NB4 (cell line): ENCODE measurements at places on chromosomes 2 and 18.

- peak; percentile 96 for DNase-seq
Measured at GRCh38 chr2:112881217-112881985, 29.6 kb upstream of the IL37 start.

- DNase-seq = no peak
Measured at GRCh38 chr18:47821314-47821713, 109.1 kb downstream of the SMAD2 start.

- DNase-seq = no peak
Measured at GRCh38 chr2:239255218-239255617, 145.6 kb downstream of the HDAC4 start.

GRCh38 chr18:49866680-49867079 lies 53.3 kb upstream of the ACAA2 start:
- DNase-seq = no peak

DNA sequence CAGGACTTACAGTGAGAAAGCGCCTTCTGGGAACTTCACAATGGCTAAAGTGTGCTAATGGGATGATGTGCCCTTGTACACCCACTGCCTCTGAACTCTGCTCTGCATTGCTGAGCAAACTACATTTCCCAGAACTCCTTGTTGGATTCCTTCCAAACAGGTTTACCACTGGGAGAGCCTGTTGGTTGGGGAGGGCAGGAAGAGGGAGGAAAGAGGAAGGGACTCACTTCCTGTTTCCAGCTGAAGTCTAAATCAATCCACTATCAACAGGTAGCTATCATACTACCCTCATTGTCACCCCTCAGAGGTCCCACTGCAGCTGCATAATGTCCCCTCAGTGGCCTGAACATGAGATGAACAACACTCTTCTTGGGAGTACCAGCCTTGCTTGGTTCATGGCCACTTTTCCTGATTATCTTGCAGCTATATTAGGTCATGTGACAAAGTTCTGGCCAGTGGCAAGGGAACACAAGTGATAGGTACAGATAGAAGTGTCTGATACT lies 109.7 kb downstream of the MSH2 start:
- peak; percentile 42 for DNase-seq

DNA sequence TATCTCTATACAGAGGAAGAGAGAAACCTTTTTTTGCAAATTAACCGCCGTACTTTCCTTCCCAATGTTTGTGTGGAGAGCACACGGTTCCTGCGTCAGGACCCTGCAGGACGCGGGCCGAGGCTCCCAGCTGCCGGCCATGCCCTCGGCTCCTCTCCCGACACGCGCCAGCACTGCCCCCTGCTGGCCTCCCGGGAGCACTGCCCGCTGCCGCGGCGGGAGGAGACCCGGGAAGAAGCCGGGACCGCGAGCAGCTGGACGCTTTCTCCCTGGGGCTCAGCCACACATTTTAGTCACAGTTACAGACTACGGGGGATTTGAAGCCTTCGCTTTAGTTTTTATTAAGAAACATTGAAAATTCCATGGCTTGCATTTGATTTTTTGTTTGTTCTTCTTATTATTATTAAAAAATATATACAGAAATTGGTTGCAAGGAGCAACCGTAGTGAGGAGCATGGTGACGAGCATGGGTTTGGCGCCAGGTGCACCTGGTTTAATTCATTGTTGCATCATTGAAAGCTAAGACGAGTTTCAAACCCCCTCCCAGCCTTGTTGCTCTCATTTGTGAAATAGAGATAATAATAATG lies 401.2 kb downstream of the GALR1 start:
- DNase-seq = peak; percentile 76

- DNase-seq = no peak
Measured at GRCh38 chr2:202101026-202101579, 28.0 kb downstream of the KIAA2012 start.

GRCh38 chr18:10386956-10387355 lies 67.5 kb upstream of the APCDD1 start:
- no peak for DNase-seq

DNA sequence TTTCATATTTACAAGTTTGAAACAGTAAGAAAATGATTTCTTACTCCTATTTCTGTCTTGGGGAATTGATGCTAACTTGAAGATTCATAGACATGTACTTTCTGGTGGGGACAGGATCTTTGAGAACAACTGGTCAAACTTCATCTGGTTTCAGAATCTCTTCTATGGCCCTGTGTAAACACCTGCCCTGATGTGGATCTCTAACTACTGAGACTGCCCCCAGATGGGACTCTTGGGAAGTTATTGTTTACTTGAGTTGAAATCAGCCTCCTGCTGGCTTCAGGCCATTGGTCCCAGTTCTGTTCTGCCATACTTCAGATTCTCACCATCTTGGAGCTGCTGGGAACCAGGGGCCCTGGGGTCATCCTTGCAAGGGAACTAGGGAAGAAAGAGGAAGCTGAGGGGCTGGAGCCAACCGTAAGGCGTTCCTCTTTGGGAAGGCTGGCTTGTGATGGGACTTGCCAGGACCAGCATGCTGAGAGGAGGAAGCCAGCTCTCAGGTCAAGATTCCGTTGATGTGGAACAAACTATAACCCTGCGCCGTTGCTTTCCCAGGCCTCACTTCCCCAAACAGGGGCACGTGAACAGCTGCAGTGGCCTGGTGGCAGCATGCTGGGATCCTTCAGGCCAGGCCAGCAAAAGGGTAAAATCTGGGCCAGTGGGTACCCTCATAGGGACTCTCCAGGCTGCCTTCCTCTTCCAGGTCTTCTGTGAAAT lies 135.5 kb upstream of the CXCR4 start:
- DNase-seq = no peak

GRCh38 chr18:35159782-35160181 lies 81.1 kb upstream of the ZNF397 start:
- DNase-seq = peak; percentile 21

DNA sequence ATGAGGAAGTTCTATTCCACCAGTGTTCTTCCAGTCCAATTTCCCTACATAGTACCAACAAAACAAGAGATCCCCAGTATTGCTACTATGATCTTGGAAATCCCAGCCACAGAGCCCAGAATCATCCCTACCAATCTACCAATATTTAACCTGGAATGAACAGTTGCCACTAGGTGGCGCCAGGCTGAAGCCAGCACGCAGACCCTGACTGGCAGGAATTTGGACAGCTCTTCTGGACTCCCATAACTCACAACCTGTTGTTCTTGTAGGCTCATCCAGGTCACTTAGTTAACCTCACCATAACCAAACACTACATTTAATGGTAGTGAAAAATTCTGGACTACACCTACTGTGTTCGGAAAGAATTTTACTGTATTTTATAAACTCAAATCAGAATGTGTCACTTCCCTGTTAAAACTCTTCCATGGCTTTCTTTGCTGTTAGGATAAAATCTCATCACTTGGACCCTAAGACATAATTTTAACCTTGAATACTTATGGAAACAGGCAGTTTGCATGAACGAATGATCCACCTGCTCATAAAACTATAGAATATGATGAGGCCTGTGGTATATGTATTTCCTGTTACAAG lies 59.8 kb upstream of the SLC38A11 start:
- peak; percentile 67 for DNase-seq

GRCh38 chr18:63085611-63086010 lies 234.0 kb downstream of the BCL2 start:
- DNase-seq = no peak

DNA sequence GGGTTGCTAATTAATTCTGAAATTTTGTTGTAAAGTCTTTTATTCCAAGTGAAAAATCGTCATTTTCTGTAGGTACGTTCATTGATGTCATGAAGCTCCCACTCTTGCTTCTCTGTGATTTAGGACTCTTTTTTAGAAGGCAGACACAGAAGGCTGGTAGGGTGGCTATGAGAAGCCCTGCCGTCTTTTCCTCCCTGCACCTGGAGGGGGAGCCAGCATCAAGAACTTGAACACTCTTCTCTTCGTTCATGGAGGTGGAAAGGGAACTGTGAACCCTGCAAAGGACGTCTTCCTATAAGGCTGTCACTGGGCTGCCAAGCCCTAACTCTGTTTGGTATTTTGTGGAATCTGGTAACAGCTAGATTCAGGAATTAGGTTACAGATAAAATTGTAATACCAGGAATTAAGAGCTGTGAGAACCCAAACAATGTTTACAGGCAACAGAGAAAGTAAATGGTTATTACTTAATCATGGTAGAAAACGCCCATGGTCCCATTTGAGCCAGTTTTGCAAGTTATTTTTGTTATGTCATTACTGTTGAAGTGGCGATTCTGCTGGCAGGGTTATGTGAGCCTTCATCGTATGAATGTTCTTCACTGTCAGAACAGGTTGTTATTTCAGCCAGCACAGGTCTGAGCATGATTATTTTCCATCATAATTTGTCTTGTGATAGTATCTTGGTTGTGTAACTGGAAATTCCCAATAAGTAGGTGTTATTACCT lies 112.2 kb downstream of the OSBPL6 start:
- peak; percentile 71 for DNase-seq

- DNase-seq = no peak
Measured at GRCh38 chr2:212669761-212670160, 131.2 kb upstream of the ERBB4 start.

DNA sequence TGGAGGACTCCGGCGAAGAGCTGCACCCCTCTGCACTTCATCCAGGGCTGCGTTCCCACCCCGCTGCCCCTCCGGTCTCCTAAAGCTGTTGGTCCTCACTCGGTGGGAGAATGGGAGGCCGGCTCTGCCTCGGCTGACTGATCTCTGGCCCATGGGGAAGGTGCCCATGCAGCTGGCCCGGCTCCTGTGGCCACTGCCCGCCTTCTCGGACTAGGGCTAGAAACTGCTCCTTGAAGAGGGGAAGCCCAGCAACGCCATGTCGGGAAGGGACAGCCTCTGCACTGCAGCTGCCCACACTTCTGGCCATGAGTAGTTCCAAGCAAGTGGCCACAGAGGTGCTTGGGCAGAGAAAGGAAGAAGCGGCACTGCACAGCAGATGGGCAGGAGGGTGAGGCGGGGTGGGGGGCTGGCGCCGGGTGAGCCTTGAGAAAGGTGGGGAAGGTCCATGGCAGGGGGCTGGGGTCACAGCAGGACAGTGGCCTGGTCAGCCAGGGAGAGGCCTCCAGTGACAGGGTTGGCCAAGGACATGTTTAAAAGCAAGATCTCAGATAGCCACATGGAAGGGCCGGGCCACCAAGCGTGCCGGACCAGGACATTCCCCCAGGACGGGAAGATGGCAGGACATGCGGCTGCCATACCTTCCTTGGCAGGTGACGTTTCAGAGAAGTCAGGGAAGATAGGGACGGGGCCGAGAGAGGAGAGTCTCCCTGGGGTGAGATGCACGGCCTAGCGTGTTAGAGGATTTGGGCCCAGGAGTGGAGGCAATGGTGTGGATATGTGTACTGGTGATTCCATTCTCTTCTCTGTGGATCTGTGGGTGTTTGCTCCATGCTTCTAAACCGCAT lies 158.8 kb upstream of the HDAC4 start:
- DNase-seq = no peak

GRCh38 chr2:218278531-218279360 lies 8.4 kb downstream of the PNKD start:
- no peak for DNase-seq

GRCh38 chr2:110804915-110805314 lies 72.5 kb downstream of the ACOXL start:
- DNase-seq = peak; percentile 65

- DNase-seq = no peak
Measured at GRCh38 chr2:116319935-116320334, 1494.6 kb upstream of the DDX18 start.

- DNase-seq = no peak
Measured at GRCh38 chr18:79447703-79448367, 52.1 kb downstream of the NFATC1 start.

- peak; percentile 64 for DNase-seq
Measured at GRCh38 chr2:216283038-216283900, 89.0 kb downstream of the MARCHF4 start.

- DNase-seq = no peak
Measured at GRCh38 chr2:15539999-15540398, 21.1 kb downstream of the NBAS start.

DNA sequence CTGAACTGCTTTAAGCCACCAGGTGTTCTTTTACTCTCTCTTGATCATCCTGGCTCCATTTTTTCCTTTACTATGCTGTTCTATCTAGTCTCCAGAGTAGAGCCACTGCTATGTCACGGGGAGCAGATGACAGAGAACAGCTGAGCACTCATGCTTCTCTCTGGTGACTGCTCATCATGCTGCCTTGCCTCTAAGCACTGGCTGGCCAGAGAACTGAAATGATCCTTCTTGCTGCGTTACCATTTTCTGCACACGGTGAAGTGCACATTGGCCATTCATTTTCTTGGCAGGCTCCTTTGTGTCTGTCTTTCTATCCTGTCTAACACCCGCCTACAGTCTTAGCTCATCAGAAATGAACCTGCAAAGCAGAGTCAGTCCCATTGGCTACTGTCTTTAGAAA lies 86.0 kb downstream of the KCTD1 start:
- DNase-seq = no peak

DNA sequence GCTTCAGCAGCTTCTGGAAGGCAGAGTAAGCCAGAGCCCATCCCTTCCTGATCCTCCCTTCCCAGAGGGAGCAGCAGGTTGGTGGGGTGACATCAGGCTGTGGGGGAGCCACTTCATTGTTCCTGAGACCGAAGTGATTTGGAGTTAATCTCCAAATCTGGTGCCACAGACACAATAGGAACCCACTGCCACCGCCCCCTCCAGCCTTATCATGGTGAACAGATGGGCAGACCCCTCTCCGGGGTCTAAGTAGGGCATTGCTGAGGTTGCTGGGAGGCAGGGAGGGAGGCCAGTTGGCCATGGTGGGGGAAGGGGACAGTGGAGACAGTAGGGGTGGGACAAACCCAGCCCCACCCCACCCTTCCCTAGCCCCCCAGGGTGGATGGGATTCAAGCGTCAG lies 25.6 kb upstream of the SLC35F6 start:
- DNase-seq = no peak

- no peak for DNase-seq
Measured at GRCh38 chr2:240432820-240433801, 2.4 kb upstream of the GPC1 start.

GRCh38 chr2:197950006-197950405 lies 145.6 kb downstream of the PLCL1 start:
- DNase-seq = no peak

- DNase-seq = peak; percentile 29
Measured at GRCh38 chr18:74896390-74896991, 298.8 kb downstream of the ZNF407 start.

- DNase-seq = no peak
Measured at GRCh38 chr2:56369316-56369715, 185.5 kb downstream of the CCDC85A start.

- peak; percentile 21 for DNase-seq
Measured at GRCh38 chr2:104888489-104889258, 34.8 kb downstream of the POU3F3 start.

- no peak for DNase-seq
Measured at GRCh38 chr18:59909289-59910036, 9.7 kb downstream of the PMAIP1 start.

GRCh38 chr18:7017013-7017412 lies 100.6 kb downstream of the LAMA1 start:
- no peak for DNase-seq

GRCh38 chr18:47756364-47757016 lies 174.0 kb downstream of the SMAD2 start:
- peak; percentile 66 for DNase-seq

GRCh38 chr2:103773884-103774283 lies 1012.1 kb downstream of the TMEM182 start:
- DNase-seq = no peak
